Right hindlimb (tissue), 1 donor: ENCODE measurements at places on chromosomes 4 and X.
A peak's percentile ranks its signal among the peaks of the same experiment; 100 is the strongest.

DNA sequence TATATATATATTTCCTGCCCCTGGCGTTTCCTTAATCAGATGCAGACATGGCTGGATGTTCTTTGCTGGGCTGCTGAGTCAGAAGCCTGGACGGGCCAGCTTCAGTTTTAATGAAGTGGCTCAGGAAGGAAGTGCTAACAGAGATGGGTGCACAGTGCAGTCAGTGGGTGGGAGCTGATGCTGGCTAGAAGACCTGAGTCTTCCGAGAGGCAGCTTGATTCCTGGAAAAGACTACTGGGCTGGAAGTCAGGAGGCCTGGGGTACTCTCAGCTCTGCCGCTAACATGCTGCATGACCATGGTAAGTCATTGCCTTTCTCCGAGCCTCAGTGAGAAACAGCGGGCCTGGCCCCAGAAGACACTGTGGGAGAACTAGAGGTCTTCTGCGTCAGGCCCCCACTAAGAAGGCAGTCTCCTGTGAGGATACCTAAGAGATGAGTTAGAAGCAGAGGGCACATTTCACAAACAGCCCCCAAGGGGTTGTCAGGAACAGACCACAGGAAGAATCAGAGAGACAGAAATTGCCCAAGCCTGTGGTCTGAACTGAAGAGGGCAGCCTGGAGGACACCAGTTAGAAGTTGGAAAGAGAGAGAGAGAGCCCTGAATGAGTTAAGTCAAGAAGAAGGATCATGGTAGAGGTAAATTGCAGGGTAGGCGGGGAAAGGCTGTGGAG lies 8.3 kb upstream of the CD40LG start:
- DNase-seq: no peak

DNA sequence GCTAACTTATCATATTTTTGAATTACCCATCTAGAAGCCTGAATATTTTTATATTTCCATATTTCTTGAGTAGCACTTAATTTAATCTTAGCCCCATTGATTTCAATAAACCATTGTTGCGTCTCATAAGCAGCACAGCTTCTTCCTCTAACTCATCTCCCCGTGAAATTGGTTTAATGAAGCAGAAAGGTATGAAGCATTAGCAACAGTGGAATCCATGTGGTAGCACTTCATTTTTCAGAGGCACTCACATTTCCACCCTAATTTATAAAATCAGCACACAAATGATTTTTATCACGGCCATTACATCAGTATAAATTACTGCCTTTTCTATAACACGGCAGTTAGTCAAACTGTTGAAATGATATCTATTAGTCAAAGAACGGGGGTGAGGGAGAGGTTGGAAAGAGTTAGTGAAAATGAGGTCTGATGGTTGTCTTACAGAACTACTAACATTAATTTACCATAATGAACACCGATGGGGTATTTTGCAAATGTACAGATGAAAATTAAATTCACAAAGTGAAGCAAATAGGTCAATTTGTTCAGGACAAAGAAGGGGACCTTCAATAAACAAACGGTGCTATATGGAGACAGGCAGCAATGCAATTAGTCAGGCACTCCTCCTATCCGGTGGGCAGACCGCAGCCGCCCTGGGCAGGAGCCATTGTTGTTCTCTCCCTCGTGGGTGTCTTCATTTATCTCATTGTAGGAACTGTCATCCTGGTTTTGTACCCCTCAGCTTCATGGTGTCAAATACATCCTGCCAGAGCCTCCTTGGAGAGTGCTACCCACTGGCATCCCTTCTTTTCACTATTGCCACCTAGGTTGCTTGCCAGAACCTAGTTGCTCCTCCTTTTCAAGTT lies 205.7 kb downstream of the SOX3 start:
- DNase-seq: no peak

- DNase-seq: no peak
Observed at GRCh38 chr4:105808750-105809041, 86.6 kb upstream of the NPNT start.

DNA sequence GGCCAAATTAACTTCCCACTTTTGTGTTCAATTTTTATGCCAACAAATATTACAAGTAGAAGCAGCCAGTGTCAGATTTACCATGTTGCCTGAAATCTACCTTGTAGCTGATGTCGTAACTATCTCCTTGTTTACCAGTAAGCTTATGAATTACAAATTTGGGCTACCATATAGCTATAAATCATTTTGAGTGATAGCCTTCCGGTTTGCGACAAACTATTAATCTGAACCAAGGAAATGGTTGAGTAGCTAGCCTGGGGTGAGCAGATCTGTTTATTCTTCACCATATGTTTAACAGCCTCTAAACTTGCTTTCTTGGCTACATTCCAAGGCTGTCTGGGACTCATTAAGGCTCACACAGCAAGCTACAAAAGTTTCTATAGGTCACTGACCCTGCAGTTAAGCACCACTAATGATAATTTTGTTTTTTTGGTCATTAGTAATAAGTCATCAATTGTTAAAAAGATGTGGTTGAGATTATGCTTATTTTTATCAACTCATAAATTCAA lies 218.7 kb upstream of the SPOCK3 start:
- DNase-seq: no peak

DNA sequence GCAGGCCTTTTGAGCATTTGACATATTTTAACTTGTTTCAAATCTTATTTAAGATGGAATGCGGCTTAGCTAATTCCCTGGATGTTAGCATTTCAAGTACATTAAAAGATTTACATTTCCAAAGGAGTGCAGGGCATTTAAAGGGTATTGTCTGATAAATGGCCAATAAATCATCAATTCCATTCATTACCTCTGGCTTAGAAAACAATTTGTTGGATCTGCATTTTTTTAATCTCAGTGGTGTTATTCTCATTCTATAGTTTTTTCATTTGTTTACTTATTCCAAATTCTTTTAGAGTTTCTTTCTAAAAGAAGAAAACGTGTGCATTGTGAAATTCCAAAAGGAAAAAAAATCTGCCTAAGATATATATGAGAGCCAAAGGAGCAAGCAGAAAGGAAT lies 1.3 kb upstream of the NLRP2B start:
- DNase-seq: no peak

DNA sequence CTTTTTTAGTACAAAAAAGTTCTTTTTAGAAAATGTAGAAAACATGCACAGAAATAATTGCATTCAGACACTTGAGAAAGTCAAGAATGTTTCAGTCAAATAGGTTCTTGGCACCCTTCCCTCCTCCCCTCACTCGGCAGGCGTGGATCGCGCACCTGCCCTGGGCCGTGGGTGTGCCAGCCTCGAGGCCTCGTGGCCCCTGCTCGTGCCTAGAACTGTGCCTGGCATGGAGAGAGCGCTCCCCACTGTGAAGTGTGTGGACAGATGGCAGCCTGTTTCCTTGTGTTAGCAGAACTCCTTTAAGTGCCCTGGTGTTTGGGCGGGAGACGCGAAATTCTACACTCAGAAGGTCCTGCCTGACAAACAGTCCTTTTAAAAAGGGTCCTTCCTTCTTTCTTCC lies 14.7 kb downstream of the RGS12 start:
- no peak for DNase-seq

DNA sequence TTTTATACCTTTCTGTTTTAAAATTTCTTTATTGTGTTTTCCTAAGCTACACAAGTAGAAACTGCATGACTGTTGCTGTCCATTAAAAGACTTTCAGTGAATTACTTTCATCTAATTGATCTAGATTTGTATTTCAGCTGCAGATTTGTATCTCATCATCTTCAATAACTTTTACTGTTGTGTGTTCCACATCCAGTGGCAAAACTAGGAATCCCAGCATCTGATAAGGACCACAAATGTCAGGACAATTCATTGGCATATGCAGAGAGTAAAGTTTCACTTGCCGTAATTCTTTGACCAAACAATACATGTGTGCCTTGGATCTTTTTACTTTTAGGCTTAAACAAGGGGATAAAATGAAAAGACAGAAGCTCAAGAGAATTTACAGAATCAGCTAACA lies 112.6 kb downstream of the FBXO8 start:
- no peak for DNase-seq

- DNase-seq: no peak
Observed at GRCh38 chr4:63742882-63743281, 666.4 kb downstream of the TECRL start.

DNA sequence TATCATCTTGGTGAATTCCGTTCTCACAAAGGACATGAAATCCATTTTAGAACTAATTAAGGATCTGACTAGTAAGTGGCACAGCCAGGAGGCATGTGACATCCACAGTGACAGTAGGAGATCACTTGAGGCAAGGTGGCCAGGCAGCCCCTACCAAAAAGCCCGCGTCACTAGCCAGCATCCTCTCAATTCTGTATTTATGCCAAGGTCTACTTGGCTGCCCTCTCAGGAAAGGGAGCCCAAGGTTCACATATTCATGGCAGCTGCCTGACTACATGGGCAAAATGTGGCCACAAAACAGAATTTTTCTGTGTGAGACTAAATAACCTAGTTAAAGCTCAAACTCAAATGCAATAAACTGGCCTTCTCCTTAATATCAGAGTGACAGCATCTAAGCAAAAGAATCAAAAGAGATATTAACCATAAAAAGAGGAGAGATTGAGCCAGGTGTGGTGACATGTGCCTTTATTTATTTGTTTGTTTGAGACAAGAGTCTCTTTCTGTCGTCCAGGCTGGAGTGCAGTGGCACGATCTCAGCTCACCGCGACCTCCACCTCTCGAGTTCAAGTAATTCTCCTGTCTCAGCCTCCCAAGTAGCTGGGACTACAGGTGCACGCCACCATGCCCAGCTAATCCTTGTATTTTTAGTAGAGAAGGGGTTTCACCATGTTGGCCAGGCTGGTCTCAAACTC lies 51.5 kb downstream of the SLC9A7 start:
- DNase-seq: no peak

GRCh38 chr4:7531640-7531994 lies 96.9 kb upstream of the PSAPL1 start:
- DNase-seq: no peak

DNA sequence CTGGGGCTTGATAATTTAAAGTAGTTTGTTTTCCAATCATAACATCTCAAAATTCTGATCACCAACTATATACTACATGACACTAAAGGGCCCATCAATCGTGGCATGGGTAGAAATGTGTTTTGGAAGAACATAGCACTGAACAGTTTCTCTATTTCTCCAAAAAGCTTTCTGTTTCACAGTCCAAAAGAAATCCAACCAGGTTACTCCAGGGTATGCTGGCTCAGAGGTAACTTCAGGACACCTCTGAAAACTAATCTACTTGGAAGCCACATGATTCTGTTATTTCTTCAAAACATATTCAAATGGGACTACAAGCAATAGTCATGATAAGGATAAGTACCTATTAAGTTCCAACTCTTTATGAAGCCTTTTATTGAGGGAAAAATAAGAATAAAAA lies 8.3 kb downstream of the PHKA1 start:
- no peak for DNase-seq

- no peak for DNase-seq
Observed at GRCh38 chrX:69028761-69029120, 136.5 kb downstream of the PJA1 start.

GRCh38 chrX:2903366-2903765 lies 25.8 kb downstream of the ARSD start:
- DNase-seq: no peak

DNA sequence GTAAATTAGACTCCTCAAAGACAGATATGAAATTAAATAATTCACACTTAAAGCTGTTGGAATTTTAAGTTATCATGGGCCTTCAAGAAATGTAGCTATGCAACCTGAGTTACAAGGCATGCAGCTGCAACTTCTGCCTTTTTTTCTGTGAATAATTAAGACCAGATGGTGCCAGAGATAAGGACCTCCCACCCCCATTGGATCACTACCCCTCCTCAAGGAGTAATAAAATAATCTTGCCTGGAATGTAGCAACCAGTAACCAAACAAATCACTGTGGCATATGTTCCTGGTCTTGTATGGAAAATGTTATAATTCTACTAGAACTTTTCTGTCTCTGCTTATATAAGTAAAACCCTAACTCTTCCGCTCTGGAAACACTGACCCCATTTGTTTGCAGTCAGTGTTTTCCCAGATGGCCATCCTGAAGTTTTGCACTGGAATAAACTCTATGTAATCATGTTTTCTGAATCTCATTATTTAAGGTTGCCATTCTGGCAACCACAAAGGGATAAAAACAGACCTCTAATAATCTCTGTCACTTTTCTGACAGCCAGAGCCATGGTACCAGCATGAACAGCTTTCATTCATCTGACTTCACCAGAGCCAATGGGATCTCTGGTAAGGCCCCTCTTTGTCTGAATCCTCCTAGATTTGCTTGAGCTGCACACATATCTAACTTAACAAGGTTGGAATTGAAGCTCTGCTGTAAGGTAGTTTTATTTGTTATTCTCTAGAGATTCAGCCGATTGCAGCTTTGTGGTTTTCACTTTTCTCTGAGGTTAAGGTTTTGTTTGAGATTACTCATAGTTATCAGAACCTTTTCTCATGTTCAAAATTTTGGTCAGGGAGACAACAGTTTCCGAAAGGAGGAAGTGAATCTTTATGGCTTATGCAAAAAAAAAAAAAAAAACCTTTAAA lies 274.6 kb downstream of the NAF1 start:
- peak; percentile 31 for DNase-seq

GRCh38 chr4:136121426-136121825 lies 1410.9 kb downstream of the PCDH18 start:
- DNase-seq: no peak

- DNase-seq: no peak
Observed at GRCh38 chrX:136856050-136856449, 24.5 kb downstream of the RBMX start.
